CD4-positive, CD25-positive, alpha-beta regulatory T cell (primary cell): ENCODE measurements at places on chromosomes 5 and 9. TPM values are rescaled to one million over a fixed set of nuclear protein-coding genes. Genes with fewer than 3 reads are reported as not detected.
A peak's percentile ranks its signal among the peaks of the same experiment; 100 is the strongest.

GRCh38 chr9:90939351-90939750 lies 137.7 kb downstream of the SYK start:
- DNase-seq: no peak

DNA sequence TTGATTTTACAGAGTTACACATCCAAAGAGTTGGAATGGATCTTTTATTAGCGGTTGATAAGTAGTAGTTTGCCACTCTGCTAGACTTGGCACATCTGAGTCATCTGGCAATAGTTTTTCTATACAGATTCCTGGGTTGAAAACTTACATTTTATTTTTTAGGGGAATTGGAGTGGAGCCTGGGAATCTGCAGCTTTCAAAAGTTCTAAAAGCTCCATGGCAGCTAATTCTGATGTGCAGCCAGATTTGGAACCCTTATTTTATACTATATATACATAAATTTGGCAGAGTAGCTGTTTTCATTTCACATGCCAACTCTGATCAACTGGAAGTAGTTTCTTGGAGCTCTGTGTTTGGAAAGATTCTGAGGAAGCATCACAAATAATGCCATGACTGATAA lies 715.5 kb downstream of the TLR4 start:
- no peak for DNase-seq

DNA sequence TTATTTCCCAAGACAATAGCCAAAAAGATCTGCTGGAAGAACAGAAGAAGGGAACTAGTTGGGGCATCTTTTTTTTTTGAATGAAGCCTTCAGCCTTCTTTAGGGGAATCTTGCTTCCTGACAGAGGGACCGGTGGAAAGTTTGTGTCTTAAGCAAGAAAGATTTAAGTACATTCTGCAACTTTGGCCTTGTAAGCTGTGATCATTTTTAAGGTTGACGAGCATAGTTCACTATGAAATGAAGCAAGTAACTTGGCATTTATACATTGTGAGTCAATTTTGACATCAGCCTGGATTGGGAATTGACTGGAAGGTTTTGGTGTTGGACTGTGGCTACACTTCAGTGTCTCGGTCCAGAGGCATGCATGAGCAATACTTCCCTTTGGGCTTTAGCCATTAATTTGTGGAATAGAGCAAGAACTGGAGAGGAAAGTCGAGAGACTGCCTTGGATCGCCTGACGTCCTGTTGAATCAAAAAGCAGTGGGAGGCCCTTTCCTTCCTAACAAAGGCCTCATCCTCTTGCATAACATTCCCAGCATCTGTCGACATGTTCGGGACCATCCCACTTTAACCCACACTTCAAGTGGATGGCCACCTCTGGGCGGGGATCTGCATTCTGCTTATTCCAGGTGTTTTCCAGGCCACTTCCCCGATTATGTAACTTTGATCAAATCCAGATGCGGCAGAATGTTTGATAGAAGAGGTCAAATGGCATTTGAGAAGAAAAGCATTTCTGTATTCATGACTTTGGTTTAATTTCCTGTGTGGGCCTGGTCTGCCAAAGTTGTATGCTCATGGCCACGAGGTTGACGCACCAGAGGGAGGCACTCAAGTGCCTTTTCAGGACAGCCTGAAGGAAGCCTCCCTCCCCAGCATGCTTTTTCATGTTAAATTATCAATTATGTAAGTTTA lies 12.5 kb downstream of the ABL1 start:
- no peak for DNase-seq

DNA sequence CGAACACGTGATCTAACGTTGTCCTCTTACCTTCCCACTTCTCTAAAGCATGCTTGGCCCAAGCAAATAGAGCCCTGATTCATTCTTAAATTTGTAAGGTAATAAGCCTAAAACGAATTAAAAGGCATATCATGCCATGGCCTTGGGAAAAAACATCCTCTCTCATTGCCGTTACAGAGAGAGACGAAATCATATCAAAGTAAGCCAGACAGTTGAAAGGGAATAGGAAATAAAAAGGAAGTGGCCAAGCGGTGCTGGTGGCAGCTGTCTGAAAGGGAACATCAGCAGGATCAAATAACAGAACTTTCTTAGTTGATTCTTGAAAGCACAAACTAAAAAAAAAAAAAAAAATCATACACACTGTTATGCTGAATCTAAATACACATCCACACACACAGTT lies 49.1 kb upstream of the CDH6 start:
- no peak for DNase-seq

DNA sequence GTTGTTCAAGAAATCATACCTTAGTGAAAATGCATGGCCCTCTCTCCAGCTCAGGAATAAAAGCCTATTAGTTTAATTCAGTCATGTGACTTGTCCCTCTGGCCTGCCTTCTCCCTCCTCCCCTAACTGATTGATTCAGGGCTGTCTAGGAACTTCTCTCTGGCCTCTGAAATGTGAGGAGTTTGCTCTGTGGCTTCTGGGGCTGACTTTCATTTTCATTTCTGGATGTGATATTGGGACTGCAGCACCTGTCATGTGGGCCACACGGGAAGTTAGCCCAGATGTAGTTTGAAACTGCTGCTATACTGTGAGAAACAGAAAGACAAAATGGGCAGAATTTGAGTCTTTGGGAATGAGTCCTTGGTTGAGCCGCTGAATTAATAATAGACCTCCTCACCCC lies 44.8 kb downstream of the PARP8 start:
- DNase-seq: peak; percentile 31

GRCh38 chr5:150758203-150758530 lies 650 bp downstream of the DCTN4 start:
- DNase-seq: no peak

- DNase-seq: no peak
Measured at GRCh38 chr9:129440435-129441186, 180.3 kb downstream of the C9orf50 start.

DNA sequence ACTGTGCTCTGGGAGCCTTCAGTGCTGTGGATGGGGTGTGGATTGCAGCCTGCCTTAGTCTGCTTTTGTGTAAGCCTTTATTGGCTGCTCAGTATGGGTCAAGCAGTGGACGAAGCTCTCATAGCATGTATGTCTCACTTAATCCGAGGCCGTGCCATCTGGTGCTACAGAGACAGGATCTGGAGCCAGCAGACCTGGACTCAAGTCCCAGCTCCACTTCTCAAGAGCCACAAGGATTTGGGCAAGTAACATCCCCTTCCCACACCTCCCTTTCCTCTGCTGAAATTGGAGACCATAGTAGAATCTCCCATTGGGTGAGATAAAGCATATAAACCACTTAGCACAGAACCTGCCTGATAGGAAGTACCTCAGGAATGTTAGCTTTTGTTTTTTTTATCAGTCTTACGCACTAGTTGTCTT lies 23.4 kb upstream of the LECT2 start:
- no peak for DNase-seq

DNA sequence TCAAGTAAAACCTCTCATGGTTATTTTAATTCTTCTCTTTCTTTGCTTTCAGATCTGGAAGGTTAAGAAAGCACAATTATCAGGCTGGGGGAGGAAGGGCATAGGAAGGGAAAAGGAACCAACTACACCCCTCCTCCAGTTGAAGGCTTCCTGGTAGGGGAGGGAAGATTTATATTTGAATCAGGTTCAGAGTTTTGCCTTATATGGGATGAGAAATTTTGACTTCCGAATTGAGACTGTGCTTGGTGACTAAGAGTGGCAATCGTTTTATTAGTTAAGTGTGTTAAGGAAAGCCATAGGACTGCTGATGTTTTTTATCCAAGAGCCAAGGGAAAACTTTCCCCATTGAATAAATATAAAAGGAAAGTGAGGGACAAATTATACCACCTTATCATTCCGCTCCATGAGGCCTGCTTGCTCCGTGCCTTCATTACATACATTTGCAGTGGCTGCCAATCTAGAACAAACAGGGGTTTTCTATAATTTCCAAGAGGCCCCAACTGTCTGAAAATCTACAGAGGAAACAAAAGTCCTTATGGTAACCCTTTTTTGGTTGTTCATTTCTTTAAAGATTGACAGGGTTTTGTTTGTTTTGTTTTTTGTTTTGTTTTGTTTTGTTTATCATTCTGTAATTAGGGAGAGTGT lies 115.7 kb upstream of the EPB41L4A start:
- DNase-seq: no peak

PCDHB12 gene
- total RNA-seq: not detected
